ENCODE measurements at places on chromosomes 5 and 9.

- DNase-seq = no peak
Measured at GRCh38 chr5:135482381-135482933, 30.3 kb upstream of the TIFAB start.

GRCh38 chr5:109711673-109712072 lies 21.9 kb downstream of the MAN2A1 start:
- no peak for DNase-seq

- DNase-seq = no peak
Measured at GRCh38 chr5:140073296-140073695, 30.2 kb upstream of the NRG2 start.

DNA sequence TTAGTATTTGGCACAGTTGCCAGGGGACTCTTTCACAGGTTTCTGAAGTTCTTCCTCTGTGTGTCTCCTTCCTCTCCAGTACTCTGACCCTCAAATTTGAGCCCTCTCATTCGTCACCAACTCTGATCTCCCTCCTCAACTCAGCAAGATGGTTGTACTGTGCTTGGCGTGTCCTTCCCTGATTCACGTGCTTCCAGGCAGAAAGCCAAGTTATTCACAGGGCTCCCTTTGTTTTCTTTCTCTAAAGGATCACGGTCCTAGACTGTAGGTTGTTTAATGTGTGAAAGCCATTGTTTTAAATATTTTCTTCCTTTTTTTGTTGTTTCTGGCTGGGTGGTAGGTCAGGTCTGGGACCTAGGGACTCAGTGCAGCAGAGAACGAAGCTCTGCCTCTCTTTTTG lies 142.9 kb downstream of the DMAC1 start:
- DNase-seq = no peak

- DNase-seq = no peak
Measured at GRCh38 chr5:148209151-148209770, 6.4 kb downstream of the SPINK6 start.

DNA sequence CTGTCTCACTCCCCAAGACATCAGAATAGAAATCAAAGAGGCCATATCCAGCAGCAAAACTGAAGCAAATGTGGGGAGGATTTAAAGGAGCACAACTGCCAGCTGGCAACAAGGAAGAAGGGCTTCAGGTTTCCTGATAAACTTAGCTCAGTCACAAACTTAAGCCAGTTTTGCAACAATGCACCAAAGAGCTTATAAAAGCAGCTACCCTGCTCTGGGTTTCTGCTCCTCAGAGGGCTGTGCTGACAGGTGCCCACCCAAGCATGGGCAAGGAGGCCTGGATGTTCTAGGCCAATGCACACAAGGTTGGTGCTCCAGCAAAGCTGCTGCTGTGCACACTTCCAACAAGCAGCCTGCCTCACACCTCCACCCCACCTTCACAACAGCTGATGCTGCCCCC lies 132.9 kb downstream of the SIL1 start:
- DNase-seq = no peak

- no peak for DNase-seq
Measured at GRCh38 chr5:107223066-107223465, 447.7 kb downstream of the EFNA5 start.
